NCI-H1092 (cell line): ENCODE measurements at places on chromosomes 12 and 14.

DNA sequence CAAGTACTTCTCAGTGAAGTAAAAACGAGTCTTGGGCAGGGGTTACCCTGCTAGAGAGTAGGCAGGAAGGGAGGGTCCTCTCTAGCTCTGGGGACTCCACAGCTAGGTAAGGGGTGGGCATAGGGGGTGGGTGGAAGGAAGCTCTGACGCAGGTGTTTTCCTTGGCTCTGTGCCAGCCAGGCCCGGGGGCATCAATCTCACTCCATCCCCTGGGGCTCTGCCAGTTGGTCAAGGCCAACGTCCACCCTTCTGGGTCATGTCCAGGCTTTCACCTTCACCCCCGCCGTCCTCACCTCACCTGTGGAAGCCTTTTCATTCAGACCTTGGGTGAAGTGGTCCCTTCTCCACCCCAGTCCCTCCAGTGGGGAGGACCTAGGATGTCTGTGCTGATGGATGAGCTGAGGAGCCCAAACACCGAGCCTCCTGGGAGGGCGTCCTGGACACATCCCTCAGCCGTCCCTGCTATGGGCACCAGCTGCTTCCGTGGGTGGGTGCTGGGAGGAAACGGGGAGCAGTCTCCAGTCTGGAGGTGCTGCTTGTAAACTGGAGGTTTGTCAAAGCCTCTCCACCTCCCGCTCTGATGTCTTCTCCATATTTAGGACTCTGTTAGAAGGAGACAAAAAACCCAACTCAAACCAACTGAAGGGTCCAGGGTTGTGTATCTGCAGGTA lies 71.5 kb upstream of the SFSWAP start:
- no peak for DNase-seq

GRCh38 chr12:25051171-25051570 lies 102.3 kb upstream of the BCAT1 start:
- DNase-seq: no peak

DNA sequence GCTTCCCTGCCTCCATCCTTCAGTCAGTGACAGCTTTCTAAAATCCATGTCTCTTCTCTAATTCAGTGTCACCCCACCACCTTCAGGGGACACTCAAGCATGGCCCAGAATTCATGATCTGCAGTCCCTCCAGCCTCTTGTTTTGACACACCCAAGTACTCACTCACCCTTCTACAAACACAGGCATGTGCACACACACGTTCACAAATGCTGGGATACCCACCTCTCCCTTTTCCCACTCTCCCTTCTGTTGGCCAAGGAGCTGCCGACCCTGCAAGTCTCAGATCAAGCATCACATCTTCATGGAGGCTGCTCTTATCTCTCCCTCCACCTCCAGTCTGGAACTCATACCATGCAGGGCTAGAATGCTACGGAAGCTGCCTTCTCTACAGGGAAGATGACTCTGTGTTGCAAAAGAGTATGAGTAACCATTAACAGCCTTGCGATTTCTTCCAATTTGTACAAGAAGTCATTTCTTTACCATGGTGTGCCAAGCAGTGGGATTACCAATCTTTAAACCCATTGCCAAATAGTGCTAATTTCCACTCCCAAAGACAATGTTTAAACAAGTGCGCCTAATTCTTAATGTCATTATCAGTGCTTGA lies 196.1 kb downstream of the BCL11B start:
- DNase-seq: no peak

- no peak for DNase-seq
Observed at GRCh38 chr12:107983756-107984472, 145.2 kb upstream of the WSCD2 start.

GRCh38 chr12:66354291-66354690 lies 52.0 kb downstream of the HELB start:
- DNase-seq: peak; percentile 18

DNA sequence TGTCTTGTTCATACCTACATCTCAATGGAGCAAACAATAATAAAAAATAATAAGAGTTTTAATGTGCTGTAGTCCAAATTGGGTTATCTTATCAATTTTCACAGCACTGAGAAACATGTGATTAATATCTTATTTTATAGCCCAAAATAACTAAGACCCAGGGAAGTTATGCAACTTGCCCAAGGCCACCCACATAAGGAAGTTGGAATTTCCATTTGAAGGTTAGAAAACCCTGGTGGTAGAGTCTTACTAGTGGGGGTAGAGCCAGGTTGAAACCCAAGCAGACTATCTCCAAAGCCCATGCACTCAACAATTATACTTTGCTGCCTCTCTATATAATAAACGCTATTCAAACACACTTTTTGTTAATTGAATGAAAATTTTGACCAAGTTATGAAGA lies 270.0 kb upstream of the CAND1 start:
- DNase-seq: no peak

GRCh38 chr12:65171073-65171472 lies 1.7 kb downstream of the LEMD3 start:
- DNase-seq: no peak

- DNase-seq: no peak
Observed at GRCh38 chr12:109461049-109461845, 15.9 kb downstream of the KCTD10 start.

DNA sequence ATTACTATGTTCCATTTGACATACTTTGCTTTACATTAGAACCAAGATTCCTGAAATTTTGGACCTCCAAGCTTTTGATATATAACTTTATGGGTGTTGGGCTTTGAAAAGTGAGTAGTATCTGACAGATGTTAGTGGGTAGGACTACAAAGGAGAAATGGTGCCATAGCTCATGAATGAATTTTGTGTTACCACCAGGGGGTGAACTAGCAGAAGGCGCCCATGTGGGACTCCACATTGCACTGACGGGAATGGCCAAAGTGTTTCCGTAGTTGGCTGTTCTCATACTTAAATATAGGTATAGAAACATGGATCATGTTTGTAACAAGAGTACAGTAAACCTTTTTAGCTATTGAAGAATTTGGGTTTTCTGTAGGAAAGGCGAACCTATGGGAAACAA lies 337.5 kb downstream of the FLRT2 start:
- DNase-seq: no peak

DNA sequence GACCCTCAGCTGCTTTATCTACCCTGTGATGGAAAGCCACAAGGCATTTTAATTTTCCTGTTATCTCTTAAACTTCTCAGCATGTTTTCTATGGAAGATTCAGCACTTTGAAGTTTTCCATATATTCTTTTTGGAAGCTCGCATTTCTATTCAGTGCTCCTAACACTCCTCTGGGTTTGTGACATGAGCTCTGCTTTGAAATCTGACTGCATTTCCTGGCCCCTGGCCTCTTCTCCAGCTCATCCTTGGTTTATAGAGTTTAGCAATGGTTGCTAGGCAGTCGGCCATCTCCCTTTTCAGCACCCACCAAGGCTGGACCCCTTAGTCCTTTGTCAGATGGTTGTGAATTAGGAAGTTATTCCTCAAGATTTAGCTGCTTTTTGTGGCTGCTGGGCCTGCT lies 150.6 kb downstream of the KCNA5 start:
- DNase-seq: no peak

- no peak for DNase-seq
Observed at GRCh38 chr12:68867606-68868005, 59.6 kb downstream of the MDM2 start.

GRCh38 chr14:37625597-37626595 lies 30.5 kb downstream of the TTC6 start:
- DNase-seq: no peak

- DNase-seq: no peak
Observed at GRCh38 chr14:59482541-59483331, 1.5 kb downstream of the L3HYPDH start.

DNA sequence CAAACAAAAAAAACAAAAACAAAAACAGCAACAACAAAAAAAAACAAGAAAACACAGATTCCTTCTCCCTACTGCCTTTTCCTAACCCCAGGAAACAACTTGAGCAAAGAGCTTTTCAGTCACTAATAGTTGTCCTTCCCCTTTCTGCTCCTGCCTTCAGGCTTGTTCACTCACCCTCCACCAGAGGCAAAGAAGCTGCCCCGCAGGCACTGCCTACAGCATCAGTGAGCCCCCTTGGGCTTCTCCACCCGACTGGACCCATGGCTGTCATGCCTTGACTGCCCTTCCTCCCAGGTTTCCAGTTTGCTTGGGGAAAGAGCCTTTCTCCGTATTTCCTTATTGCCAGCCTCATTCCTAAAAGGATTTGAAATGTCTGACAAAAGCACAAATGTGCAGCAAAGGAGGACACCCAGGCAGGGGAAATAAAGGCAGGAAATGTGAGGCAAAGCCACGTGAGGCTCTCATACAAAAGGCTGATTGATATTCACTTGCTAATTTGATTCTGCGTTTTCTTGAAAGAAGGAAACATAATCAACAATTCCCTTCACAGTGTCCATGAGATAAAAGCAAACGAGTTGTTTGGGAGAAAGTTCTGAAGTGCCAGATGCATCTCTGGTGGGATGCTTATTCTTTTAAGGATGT lies 85.7 kb downstream of the GPATCH2L start:
- DNase-seq: no peak

DNA sequence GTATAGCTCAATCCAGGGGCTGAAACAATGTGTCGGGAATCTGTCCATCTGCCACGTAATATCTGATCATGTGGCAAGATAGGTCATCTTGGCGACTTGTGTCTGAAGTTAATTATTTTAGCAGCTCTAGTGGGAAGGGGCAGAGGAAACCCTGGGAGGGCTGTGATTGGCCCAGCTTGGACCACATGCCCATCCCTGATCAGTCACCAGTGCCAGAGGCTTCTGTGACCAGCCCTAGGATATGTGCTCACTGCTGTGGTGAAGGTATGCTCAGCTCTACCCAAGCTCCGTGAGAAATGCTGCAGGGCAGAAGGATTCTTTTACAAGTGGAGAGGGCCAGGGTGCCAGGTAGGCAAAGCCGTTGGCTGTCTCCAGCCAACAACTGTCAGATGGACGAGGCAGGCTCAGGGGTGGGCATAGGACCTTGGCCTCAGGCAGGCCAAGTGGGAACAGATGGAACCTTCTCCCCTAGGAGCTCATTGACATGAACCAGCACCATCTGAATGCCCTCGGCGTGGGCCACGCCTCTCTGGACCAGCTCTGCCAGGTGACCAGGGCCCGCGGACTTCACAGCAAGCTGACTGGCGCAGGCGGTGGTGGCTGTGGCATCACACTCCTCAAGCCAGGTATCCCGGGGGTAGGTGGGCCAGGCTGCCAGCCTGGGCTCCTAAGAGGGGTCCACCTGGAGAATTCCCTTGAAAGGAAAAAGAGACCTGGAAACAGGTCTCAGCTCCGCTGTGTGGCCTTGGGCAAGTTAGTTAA lies 21.1 kb downstream of the MVK start:
- DNase-seq: no peak

- DNase-seq: peak; percentile 62
Observed at GRCh38 chr14:30005114-30005808, 77.6 kb upstream of the PRKD1 start.

GRCh38 chr12:26279091-26279490 lies 83.7 kb downstream of the SSPN start:
- DNase-seq: no peak

- DNase-seq: no peak
Observed at GRCh38 chr12:17975239-17975638, 114.8 kb downstream of the RERGL start.

GRCh38 chr12:110901401-110901800 lies 19.0 kb downstream of the MYL2 start:
- DNase-seq: no peak

GRCh38 chr12:105106621-105107020 lies 910 bp upstream of the WASHC4 start:
- DNase-seq: no peak

GRCh38 chr12:112524676-112525425 lies 106.1 kb downstream of the PTPN11 start:
- no peak for DNase-seq

- DNase-seq: no peak
Observed at GRCh38 chr14:100610511-100611217, 23.4 kb upstream of the BEGAIN start.

GRCh38 chr14:61338457-61338856 lies 17.1 kb downstream of the PRKCH start:
- DNase-seq: no peak

DNA sequence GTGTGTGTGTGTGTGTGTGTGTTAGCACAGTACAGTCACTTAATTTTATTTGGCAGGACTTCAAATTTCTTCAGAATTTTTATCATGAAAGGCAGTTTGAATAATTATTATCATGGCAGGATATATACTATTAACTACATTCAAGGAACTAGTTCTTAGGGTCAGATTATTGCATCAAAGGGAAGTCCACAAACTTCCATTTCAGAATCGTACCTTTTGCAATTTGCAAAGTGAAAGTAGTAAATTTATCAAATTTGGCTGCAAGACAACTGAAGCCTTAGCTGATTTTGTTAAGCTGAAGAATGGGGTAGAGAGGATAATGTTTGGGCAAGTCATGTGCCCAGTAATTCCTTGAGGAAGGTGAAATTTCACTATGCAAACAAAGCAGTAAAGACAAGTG lies 68.2 kb downstream of the PLEKHG7 start:
- no peak for DNase-seq

GRCh38 chr12:6703631-6704030 lies 3.0 kb upstream of the PIANP start:
- DNase-seq: no peak

DNA sequence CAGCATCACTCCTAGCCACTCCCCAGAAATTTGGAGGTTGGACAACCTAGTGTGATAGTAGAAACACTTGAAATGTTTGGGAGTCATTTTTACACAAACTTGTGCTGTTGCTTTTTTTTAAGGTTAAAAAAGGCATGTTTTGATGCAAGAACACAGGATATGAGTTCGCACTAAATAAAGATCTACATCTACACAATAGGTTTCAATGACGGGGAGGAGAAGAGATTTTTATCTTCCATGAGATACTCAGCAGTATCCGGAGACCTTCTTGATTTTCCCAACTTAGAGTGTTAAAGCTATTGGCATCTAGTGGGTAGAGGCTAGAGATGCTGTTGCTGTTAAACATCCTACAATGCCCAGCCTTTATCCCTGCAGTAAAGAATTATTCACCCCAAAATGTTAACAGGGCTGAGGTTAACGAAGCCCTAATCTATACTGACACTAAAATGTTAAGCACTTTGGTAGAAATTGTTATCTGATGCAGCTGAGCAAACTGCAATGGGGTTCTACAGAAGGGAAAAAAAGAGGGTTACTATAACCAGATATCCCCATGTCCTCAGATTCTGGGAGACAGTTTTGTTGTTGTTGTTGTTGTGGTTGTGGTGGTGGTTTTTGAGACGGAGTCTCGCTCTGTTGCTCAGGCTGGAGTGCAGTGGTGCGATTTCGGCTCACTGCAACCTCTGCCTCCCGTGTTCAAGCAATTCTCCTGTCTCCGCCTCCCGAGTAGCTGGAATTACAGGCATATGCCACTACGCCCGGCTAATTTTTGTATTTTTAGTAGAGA lies 14.0 kb upstream of the PCNX1 start:
- DNase-seq: no peak

DNA sequence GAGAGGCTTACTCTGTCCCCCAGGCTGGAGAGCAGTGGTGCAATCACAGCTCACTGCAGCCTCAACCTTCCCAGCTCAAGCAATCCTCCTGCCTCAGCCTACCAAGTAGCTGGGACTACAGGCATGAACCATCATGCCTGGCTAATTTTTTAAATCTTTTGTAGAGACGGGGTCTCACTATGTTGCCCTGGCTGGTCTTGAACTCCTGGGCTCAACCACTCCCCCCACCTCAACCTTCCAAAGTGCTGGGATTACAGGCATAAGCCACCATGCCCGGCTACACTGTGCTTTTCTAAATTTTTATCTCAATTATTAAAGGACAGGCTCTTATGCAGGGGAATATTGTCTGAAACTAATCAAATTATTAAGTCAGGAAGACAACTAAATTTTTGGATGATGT lies 44.6 kb downstream of the EML1 start:
- no peak for DNase-seq
